Fibroblast of mammary gland (primary cell): ENCODE measurements at places on chromosomes 1 and 21.

DNA sequence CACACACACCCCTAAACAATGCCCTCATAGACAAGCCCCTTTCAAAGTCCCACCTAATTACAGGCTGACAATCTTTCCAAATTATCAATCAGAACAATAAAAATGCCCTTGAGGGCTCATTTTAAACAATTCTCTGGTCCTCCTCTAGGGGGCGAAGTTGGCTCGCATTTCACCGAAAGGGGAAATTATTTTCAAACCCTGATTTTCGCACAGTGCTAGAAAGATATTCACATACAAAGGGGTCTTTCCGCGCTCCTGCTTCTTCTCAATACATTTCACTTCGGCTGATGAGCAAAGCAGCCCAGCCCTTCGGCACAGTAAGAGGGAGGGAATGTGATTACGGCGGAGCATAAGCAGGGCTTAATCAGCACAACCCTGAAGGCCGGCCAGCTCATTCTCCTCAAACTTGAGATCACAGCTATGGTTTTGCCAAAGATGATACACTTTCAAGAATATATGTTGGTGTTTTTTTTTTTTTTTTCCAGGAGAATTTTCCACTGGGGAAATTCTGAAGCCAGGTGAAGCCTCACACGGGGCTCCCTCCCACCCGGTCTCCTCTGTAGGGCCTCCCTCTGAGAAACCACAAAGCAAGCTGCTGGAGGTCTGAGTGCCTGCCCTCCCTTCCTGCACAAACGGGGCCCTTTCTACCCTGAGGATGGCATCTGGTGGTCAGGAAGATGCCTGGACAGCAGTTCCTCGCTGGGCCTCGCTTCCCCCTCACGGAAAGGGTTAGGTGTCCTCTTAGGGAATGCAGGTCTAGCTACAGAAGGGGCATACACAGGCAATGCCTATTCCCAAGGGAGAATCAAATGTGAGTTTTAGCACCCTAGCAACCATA, 66.9 kb downstream of the GNG12 start:
- peak; percentile 93 for DNase-seq

GRCh38 chr1:20211511-20211931, 25.2 kb upstream of the PLA2G2C start:
- DNase-seq: peak; percentile 43

- DNase-seq: no peak
Measured at GRCh38 chr1:233737341-233737740, 123.4 kb downstream of the KCNK1 start.

DNA sequence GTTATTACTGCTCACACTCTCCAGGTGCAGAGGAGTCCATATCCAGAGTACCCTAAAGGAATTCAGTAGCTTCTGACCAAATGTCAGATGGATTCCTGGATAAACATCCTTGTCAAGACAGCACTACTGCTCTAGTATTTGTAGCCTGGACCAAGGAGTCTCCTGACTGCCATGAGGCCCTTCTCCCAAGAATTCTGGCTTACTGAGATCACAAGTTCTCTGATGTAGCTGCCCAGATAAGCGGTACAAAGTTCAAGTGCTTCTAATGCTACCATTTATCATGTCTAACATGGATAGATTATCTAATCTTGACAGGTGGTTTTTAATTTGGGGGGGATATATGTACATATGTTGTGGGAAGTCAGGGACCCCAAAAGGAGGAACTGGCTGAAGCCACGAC, 196.6 kb upstream of the HMCN1 start:
- no peak for DNase-seq

GRCh38 chr1:22143065-22144033, at the start of gene WNT4:
Gene WNT4, minus strand, starts transcription at chr1:22143097. Its CDS starts 175 bp downstream, at chr1:22142922.
- DNase-seq: no peak
